ENCODE measurements at places on chromosomes 5 and 9.
A peak's percentile ranks its signal among the peaks of the same experiment; 100 is the strongest.

DNA sequence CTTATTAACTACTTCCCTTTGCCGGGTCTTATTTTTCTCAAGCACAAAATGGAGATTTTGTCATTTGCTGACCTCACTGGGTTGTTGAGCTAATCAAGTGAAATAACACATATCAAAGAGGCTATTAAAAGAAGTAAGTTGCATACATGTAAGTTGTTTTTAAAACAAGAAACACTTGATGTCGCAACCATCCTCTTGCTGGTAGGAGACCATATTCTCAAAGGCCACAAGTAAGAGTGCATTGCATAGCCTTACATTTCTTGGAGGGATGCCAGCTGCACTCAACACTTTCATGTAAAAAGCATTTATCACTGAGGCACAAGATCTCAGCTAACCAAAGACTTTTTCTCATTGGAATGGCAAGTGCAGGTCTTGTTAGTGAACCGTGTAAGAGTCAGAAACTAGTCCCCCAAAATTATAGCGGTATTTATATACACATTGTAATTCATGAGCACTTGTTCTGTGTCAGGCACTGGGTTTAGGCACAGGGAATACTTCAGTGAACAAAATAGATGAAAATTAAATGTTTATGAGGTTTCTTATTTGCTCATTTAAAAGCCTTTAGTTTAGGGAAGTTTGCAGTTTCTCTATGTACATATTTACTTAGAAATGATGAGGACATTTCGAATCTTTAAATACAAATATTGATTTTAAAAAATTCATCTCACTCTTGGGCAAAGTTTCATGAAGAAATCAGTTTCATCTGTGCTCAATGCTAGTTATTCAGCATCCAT lies 72.0 kb downstream of the ZFAND5 start:
- peak; percentile 8 for DNase-seq

DNA sequence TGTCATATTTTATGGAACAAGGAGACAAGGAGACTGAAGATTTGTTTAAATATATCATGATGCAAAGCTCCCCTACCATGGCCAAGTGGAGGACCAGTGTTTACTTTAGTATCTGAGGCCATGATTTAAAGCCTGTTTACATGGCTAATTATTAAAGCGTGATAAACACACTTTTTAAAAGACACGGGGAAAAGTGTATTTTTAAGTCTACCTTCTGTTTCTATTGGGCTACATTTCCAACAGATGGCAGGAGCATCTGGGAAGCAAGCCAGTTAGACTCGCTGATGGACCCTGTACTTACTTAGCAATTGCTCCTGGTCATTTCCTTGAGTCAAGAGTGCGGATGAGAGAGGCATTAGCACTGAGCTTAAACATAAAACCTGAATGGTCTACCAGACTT lies 480.3 kb upstream of the SEMA6A start:
- DNase-seq, result no peak

GRCh38 chr5:174529925-174530681 lies 194.3 kb upstream of the MSX2 start:
- DNase-seq, result no peak

DNA sequence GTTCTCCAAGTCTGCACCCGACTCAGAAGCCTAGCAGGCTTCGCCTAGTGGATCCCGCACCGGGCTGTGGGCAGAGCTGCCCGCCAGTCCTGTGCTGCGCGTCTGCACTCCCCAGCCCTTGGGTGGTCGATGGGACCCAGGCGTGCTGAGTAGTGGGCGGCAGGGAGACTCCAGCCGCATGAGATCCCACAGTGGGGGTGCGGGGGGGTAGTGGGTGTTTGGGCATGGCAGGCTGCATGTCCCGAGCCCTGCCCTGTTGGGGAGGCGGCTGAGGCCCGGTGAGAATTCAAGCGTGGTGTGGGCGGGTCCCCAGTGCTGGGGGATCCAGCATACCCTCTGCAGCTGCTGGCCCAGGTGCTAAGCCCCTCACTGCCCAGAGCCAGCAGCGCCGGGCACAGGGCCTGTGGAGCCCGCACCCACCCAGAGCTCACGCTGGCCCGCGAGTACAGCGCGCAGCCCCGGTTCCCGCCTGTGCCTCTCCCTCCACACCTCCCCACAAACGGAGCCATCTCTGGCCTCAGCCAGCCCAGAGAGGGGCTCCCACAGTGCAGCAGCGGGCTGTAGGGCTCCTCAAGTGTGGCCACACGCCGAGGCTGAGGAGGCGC lies 53.9 kb upstream of the BNC2 start:
- no peak for DNase-seq

GRCh38 chr5:88756953-88757352 lies 126.0 kb downstream of the MEF2C start:
- no peak for DNase-seq

DNA sequence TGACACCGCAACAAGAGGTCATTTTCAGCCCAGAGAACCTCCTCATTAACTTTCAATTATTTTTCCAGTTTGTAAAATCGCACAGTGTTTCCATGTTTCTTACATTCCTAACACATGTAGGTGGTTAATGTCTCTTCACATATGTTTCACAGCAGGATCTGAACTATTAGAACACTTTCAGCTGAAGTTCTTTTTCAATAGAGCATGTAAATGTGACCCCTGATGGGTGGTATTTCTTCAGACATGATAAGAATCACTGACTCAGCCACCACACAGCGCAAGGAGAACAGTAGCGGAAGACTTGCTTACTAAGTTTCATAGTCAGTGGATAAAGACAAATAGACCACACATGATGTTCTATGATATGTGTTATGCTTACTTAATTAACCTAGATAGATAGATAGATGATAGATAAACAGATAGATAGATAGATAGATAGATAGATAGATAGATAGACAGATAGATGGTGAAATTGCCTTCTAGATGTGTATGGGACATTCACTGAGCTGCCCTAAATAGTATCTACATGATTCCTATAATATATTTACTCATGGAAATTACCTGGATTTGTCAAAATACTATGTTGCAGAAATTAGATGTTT lies 1992.1 kb upstream of the NUDT12 start:
- no peak for DNase-seq

GRCh38 chr9:72772661-72773060 lies 180.2 kb downstream of the ALDH1A1 start:
- DNase-seq, result no peak

- DNase-seq, result no peak
Measured at GRCh38 chr9:136103651-136104487, 8.8 kb upstream of the NACC2 start.

DNA sequence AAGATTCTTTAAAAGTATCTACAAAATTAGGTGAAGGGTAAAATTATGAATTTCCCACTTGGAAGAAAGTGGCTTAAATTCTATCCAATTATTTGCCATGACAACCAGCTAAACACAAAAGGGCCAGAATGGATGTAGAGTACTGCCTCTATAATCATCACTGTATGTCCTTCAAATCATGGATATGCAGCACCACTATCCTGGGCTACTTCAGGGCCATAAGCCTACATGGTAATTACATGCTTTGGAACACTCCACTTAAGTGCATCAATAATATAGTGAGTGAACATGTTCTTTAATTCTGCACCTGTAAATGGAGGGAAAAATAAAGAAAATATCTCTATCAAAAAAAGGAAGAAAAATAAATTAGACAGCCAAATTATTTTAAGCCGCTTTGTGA lies 575.2 kb downstream of the ISL1 start:
- DNase-seq, result no peak

GRCh38 chr5:119318256-119318894 lies 37.4 kb upstream of the TNFAIP8 start:
- peak; percentile 48 for DNase-seq

DNA sequence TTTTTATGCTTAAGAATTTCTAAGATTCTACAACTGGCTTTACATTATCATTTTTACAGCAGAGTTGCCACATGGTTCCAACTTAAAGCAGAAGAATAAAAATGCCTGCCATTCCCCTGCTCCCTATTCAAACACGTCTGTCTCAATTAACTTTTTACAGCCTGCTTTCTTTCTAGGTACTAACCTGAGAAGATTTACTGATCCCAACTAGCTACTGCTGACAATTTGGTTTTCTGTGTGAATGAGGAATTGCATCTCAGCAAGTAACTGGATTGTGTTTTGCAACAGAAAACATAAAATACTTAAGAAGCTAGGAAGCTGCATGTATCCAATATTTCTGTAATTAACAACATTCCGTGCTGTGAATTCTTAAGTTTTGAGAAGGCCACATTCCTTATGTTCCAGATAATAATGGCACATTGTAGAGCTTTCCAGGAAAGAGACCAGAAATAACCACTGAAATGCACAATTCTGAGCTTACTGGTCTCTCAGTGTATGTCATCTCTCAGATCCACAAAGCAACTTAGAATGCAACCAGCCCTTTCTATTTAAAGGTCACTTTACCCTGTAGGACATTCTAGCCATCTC lies 306.8 kb upstream of the NMUR2 start:
- no peak for DNase-seq
